Dorsolateral prefrontal cortex (tissue), 122 donors: ENCODE measurements at places on chromosomes 5 and 9.

- DNase-seq, result no peak
These were observed 6.9 kb downstream of the TNFSF15 start for GRCh38 chr9:114798780-114799427.

DNA sequence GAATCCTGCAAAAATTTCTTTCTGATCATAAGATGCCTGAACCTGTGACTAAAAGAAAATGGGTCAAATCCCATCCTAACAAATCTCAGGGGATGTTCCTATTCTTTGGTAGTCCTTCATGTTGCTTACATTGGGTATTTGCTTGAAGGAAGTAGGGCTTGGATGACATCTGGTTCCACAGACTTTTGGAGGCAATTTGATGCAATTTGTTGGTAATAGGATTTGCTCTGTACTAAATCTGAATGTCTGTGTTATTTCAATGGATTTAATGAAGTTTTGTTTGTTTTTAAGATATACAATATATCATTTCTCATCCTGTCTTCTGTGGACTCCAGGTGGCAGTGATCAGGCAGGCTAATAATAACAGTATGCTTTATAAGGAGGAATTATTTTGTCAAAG, 457.9 kb downstream of the ZSWIM6 start:
- DNase-seq, result no peak

- no peak for DNase-seq
These were observed 26.6 kb downstream of the IRX2 start for GRCh38 chr5:2724831-2725230.

GRCh38 chr5:109239456-109239855, 170.3 kb downstream of the PJA2 start:
- DNase-seq, result no peak

DNA sequence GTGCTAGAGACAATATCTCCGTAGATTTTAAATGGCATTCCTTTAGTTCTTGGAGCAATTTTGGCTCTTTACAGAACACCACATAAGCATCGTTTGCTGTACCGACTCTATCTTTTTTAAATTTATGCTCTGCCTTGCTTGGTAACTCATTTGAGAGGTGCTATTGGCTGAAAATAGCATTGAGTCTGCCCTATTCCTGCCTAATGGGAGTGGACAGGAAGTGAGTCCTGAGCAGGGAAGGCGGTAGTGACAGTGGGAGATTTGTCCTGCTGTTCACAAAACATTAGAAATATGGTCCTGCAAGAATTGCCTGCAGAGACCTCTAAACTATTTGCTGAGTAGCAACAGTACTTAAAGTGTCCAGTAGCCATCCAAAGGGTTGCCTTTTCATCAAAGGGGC, 115.2 kb upstream of the IFNE start:
- no peak for DNase-seq

- DNase-seq, result no peak
These were observed 284.2 kb upstream of the SGCD start for GRCh38 chr5:156042726-156043125.

- DNase-seq, result no peak
These were observed 90.9 kb downstream of the PDE6A start for GRCh38 chr5:149853701-149854100.

- no peak for DNase-seq
These were observed 193.9 kb downstream of the SYK start for GRCh38 chr9:90995516-90995915.

DNA sequence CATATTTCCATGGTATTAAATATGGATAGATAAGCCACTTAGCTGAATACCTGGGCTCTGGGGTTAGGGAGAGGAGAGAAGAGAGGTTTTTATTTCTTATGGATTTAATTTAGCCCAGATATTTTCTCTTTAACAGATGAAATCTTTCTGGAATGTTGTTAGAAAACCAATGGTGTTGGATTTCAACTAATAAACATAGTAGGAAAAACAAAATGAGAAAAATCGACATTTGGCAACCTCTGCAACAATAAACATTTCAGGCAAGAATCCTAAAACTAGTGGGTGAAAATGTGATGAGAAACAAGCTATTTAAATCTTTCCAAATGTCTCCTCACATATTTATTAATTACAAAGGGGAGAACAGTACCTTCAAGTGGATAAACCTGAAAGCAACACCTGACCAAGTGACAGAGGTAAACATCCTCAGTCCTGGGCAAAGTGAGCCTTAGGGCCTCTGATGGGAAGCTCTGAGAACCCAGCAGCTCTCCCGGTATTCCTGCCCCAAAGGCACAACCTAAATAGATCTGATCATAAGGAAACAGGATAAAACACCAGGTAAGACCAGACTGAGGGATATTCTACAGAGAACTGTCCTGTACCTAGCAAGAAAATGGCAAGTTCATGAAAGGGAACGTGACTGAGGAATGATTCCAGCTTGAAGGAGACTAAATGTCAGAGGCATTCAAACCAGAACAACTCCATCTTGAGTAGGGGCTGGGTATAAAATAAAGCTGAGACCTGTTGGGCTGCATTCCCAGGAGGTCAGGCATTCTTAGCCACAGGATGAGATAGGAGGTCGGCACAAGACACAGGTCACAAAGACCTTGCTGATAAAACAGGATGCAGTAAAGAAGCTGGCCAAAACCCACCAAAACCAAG, 163.7 kb downstream of the ESM1 start:
- DNase-seq, result no peak

DNA sequence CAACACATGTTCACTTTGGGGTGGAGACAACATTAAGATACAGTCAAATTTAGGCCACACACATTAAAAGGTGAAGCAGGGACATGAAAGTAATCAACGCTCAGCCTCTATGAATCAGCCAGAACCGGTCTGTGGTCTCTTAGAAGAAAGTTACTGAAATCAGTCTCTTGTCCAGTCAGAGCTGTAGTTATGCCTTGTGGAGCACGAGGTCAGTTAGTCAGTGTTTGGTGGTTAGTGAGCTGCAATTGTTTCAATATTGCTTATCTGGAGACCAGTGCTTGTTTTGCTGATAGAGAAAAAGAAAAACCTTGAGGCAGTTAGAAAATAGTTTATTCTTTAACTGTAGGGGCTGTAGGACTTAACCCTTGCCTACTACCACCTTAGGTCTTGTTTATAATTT, 157.8 kb upstream of the RASEF start:
- no peak for DNase-seq

DNA sequence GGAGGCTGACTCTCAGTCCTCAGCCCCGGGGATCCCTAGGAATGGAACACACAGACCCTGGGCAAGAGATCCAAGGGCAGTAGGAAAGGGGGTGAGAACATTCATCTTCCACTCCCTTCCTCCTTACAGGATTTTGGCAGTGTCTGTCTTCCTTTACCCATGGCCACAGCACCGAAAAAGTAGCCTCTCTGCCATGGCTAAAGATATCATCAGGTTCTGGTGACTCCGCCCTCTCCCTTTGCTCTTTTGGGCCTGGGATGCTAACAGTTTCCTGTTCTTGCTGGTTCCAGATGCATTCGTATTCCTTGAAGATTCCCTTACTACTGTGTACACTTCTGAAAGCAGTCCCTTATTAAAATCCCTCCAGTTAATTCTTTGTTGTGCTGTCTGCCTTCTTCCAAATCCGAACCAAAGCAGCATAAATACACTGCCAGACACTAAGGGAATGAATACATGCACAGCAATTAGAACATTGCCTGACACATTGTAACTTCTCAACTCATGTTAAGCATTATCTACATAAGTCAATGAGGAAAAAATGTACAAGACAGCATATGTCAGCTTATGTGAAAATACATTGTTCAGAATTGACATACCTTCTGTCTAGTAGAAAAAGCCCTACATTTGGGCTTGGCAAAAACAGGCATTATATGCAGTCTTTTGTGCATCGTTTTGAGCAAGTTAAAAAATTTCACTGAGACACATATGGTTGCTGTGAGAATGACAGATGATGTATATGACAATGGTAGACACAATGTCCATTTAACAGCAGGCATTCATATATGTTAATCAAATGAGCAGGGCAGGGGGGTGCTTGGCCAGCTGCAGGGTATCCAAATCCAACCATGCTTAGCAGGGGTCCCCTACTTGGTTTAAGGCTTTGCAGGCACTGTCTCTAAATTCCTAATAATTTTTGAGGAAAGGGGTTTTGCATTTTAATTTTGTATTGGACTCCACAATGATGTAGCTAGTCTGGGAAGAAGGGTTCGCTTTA, 58.8 kb upstream of the RAI14 start:
- DNase-seq, result no peak

DNA sequence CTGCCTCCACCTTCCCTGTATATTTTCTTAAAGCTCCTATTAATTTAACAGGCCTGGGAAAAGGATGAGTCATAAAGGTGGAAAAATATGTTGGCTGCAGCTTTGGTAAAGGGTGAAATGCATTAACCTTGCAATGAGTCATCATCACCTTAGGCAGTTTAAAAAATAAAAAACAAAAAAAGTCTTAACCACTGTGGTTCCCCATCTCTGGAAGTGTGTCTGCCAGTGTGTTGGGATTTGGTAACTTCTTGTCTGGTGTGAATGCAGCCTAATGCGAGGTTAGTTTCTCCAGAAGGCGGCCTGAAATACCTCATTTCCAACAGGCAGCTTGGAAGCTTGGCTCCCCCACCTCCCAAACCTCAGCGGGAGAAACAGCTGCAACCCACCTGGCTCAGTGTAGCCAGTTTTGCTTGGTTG, 265.3 kb upstream of the GAS1 start:
- DNase-seq, result no peak

GRCh38 chr5:125978015-125978414, 445.2 kb upstream of the GRAMD2B start:
- DNase-seq, result no peak

- no peak for DNase-seq
These were observed 129.6 kb downstream of the KCNIP1 start for GRCh38 chr5:170633235-170634081.

DNA sequence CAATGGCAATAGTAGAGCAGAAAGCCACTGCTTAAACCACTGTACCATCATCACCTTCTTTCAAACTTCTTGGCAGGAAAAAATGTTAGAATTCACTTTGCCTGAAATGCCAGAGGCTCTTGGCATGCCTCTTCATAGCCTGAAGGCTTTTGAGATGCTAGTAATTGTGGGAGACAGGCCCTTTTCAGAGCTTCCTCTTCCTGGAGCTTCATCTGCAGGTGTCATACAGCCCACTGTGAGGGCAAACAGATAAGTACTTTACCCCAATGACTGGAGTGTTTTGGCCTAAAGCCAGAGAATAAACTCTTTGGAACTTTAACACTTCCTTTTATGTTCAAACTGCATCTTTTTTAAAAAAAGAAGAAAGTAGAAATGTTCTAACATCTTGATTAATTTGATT, 81.3 kb upstream of the TMEM171 start:
- DNase-seq, result no peak

- no peak for DNase-seq
These were observed 36.5 kb downstream of the PPIC start for GRCh38 chr5:122999947-123000563.

- DNase-seq, result no peak
These were observed 64.2 kb upstream of the SELENOP start for GRCh38 chr5:42875785-42876374.

- no peak for DNase-seq
These were observed 183.1 kb downstream of the TRIO start for GRCh38 chr5:14326035-14326903.

DNA sequence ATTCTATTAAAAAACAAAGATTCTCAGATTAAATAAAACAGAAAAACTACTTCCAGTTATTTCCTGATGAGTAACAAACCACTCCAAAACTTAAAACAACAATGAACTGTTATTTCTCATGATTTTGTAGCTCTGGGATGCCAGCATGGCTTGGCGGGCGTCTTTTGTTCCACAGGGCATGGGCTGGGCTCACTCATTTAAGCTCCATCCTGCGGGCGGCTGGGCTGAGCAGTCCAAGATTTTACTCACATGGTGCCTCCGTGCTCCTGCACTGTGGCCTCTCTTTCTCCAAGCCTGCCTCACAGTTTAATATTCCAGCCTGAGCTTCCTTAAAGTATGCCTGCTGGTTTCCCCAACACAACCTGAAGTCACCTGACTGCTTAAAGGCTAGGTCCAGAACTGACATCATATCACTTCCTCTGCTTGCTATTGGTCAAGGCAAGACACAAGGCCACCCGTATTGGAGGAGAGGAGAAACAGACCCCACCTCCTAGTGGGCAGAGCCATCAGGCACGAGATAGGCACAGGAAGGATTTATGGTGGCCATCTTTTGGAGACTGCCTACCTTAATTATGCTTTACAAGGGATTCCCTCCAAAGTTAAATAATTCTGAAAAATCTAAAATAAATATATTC, 41.6 kb upstream of the ZBTB43 start:
- no peak for DNase-seq

DNA sequence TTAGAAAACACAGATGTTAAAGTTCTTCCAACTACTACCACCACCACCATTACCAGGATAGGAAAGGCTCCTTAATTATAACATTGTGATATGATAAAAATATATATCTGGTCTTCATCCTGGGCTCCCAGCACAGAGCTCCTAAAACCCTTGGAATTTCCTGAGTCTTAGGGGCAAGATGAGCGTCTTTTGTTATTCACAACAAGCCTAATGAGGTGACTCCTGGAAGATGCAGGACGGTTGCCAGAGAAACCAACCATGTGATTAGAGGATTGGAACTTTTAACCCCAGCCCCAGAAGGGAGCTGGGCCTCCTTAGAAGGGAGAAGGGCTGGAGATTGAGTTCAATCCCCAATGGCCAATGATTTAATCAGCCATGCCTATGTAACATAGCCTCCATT, 148.0 kb upstream of the ADRA1B start:
- DNase-seq, result no peak

GRCh38 chr9:128689293-128689774, 312 bp downstream of the SET start:
- no peak for DNase-seq

DNA sequence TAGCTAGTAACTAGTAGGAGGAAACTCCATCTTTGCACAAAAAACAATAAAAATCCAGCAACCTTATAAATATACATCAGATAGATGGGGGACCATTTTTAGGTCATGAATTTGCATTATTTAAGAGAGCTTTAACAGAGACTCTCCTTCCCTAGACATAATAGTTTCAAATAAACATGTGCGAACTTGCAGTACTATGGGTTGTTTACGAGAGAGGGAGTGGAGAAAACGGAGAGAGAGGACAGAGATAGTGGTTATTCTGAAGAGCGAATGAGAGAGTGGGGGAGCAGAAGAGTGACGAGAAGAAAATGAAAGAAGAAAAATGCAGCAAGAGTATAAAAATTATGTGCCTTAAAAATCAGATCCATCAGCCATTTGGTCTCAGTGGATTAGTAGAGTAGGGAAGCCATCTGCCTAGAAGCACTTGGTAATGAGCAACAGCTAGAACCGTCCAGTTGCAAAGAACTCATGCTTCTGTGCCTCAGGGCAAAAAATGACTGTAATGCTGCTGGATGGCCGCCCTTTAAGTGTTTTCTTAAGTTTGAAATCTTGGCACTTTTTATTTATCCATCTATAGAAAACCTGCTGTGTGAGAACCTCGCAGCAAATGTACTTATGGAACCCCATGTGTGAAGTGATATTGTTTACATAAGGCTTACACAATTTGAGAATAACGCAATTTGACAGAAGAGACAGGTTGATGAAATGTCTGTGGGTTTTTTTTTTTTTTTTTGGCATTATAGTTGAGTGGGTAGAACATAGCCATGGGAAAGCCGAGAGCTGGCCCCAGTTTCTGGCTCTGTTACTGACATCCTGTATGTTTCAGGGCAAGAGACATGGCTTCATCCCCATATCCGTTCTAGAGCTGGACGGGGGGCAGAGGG, 95.6 kb upstream of the ZNF608 start:
- no peak for DNase-seq

GRCh38 chr9:101184813-101185278, 156.3 kb downstream of the PLPPR1 start:
- DNase-seq, result no peak
